ENCODE measurements at places on chromosomes 1 and 21. TPM values are rescaled to one million over a fixed set of nuclear protein-coding genes. Genes with fewer than 3 reads are reported as not detected.

The UTS2 gene
- total RNA-seq, result not detected

The FALEC gene
- total RNA-seq, result 0.84 TPM

The KCNH1 gene
- total RNA-seq, result 0.22 TPM

The ZSWIM5 gene
- 0.35 TPM for total RNA-seq
